ENCODE measurements at places on chromosomes 12 and 14.
A peak's percentile ranks its signal among the peaks of the same experiment; 100 is the strongest.

- DNase-seq = no peak
These were observed 164.4 kb downstream of the TSPAN9 start for GRCh38 chr12:3241621-3242020.

DNA sequence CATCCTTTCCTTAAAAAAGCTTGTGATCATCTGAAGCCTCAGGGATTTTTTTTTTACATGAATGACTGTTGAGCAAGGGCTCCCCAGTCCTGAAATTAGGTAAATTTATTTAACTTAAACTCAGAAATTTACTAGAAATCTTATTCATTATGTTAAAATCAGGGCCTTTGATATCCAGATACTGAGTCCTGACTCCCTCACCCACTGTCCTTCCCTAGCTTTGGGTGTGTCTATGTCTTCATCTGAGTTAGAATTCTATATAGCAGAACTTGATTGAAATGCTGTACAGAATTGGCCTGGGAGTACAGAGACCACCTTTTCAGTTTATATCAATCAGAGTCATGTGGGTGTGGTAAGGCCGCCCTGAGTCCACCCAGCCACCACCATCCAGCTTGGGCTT lies 260.0 kb downstream of the CACNA1C start:
- DNase-seq = no peak

GRCh38 chr14:77158175-77158881 lies 16.7 kb upstream of the ZDHHC22 start:
- no peak for DNase-seq

- DNase-seq = no peak
These were observed 49.7 kb upstream of the OVCH1 start for GRCh38 chr12:29547151-29547632.

- no peak for DNase-seq
These were observed 230.7 kb downstream of the CACNA1C start for GRCh38 chr12:2283480-2283879.

DNA sequence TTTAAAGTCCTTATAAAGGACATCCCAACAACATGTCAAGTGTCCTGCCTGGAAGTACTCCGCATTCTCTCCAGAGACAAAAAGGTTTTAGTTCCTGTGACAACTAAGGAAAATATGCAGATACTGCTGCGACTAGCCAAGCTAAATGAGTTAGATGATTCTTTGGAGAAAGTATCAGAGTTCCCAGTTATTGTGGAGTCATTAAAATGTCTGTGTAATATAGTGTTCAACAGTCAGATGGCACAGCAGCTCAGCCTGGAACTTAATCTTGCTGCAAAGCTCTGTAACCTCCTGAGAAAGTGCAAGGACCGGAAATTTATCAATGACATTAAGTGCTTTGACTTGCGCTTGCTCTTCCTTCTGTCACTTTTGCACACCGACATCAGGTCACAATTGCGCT lies 40.2 kb downstream of the RIC8B start:
- no peak for DNase-seq

GRCh38 chr12:111249757-111250156 lies 119.1 kb downstream of the PHETA1 start:
- no peak for DNase-seq

GRCh38 chr12:57523706-57524614 lies 1.3 kb downstream of the MBD6 start:
- DNase-seq = no peak

- no peak for DNase-seq
These were observed 14.2 kb upstream of the PLEK2 start for GRCh38 chr14:67426161-67426560.

DNA sequence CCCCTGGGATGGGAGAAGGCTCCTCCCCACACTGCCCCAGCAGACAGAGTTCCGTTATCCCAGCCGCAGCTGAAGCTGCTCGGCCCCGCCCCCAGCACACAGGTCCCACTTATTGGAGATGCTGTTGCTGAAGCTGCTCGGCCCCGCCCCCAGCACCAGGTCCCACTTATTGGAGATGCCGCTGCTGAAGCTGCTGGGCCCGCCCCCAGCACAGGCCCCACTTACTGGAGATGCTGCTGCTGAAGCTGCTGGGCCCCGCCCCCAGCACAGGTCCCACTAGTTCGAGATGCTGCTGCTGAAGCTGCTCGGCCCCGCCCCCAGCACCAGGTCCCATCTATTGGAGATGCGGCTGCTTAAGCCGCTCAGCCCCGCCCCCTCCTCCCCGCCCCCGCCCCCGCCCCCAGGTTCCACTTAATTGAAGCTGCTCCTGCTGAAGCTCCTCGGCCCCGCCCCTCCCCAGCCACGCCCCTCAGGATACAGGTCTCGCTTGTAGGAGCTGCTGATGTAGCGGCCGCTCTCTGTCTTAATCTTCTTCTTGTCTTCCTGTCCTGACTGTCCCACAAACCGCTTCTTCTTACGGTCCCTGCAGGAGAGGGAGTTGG lies 12.0 kb downstream of the CFAP73 start:
- DNase-seq = no peak

GRCh38 chr12:91434081-91434480 lies 251.5 kb upstream of the DCN start:
- DNase-seq = no peak

DNA sequence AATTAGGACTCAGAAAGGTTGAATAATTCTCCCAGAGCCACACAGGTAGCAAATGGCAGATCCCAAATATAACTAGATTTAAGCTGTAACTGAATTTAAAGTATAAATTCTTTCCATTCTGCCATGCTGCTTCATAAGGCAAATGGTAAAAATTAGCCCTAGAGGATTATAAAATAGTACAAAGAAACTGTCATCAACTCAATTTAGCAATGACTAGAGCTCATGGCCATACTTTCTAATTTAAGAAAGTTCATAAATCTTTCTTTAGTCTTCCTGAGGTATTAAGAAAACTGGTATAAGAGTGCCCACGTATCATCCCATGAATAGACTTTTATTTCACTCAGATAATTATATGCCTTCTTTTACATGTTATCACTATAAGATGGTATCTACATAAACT lies 34.8 kb downstream of the MED13L start:
- DNase-seq = no peak

DNA sequence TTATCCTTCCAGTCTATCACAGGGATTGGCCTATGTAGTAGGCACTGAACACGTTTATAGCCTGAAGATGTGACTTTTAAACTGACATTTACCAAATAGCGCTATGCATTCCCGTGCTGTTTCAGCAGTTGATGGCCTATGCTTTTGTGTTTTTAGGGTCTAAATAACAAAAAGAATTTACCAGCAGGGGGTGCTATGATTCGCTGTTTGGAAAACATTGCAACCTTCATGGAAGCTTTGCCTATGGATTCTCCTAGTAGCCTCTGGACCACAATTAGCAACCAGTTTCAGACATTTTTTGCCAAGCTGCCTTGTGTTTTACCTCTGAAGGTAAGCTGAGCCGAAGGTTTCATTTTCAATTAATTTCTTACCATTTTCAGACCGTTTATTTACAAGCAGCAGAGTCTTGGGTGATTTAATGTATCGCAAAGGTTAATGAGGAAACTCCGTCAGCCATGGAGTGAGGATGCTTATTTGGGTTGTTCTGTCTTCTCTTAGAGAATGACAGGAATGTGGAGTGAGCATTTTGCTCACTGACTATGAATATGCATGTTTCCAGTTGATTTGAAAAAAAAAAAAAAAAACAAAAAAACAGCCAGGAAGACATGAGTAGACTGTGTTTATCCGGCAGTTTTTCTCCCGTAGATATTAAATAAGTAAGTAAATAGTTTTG lies 133.1 kb downstream of the PRIMA1 start:
- no peak for DNase-seq

GRCh38 chr14:96252323-96252998 lies 3.5 kb upstream of the BDKRB1 start:
- no peak for DNase-seq

GRCh38 chr14:94026173-94026888 lies at the start of gene OTUB2:
Gene OTUB2 (plus strand): TSS chr14:94026340. CDS start chr14:94026538, 198 bp downstream.
- DNase-seq = peak; percentile 97

- no peak for DNase-seq
These were observed 8.0 kb downstream of the STXBP6 start for GRCh38 chr14:25041898-25042297.

GRCh38 chr12:53575502-53576249 lies 50.5 kb downstream of the ATF7 start:
- peak; percentile 27 for DNase-seq

DNA sequence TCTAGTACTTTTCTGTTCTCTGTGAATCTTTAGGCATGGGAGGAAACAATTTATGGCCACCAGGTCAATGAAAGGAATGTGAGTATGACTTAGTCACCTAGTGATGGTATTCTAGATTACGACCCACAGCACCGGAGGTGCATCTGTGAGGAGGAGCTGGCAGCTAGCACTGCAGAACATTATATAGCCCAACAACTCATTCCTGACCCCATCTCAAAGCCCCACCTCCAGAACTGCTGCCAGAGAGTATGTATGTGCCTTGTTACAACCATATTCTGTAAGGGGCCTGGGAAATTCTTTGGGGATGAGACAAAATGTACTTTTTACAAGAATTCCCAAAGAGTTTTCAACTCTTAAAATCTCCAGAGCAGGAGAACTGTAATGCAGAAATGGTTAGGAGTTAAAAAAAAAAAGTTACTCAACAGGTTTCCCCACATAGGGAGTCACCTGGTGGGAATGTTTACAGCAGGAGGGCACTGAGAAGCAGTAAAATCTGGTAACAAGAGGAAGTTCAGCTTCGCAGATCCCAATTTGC lies 34.9 kb upstream of the CERS5 start:
- no peak for DNase-seq

DNA sequence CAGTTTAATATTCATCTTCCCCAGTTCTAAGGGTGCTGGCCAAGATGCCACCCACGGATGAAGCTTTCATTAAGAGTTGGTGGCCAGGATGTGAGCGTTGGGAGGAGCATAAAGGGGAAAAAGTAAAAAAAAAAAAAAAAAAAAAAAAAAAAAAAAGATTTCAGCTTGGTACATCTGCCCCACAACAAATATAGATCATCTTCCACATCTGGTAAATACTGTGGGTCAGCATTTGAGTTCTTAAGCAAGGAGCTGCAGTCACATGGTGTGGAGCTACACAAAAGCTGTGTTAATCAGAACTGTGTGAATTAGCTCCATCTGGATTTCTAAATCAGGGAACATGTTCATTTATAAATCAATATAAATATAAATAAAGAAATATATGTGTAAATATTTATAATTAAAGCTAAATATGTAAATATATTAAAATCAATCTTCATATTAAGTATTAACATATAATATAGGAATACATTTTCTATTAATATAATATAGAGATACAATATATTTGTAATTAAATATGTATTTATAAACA lies 262.3 kb downstream of the NUAK1 start:
- DNase-seq = no peak

DNA sequence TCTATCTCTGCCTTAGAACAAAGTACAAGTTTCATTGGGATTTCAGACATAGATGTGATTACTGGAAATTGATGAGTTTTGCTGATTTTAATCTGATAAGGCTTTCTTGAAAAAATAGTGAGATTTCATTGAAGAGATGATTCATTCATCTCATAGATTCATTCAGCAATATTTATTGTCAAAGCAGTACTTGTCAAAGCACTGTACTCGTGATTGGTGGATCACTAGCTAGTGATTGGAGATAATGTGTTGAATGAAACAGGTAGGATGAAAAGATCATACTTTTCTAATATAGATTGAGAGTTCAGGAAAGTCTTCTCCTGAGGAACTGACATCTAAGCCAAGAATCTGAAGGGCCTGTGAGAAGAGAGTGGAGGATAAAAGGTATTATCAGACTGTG lies 71.0 kb downstream of the KTN1 start:
- DNase-seq = no peak

All from hematopoietic multipotent progenitor cell (in vitro differentiated cells).